Suppressor macrophage treated with lipopolysaccharide for 4 hours (primary cell): ENCODE measurements at places on chromosomes 13 and 19.

DNA sequence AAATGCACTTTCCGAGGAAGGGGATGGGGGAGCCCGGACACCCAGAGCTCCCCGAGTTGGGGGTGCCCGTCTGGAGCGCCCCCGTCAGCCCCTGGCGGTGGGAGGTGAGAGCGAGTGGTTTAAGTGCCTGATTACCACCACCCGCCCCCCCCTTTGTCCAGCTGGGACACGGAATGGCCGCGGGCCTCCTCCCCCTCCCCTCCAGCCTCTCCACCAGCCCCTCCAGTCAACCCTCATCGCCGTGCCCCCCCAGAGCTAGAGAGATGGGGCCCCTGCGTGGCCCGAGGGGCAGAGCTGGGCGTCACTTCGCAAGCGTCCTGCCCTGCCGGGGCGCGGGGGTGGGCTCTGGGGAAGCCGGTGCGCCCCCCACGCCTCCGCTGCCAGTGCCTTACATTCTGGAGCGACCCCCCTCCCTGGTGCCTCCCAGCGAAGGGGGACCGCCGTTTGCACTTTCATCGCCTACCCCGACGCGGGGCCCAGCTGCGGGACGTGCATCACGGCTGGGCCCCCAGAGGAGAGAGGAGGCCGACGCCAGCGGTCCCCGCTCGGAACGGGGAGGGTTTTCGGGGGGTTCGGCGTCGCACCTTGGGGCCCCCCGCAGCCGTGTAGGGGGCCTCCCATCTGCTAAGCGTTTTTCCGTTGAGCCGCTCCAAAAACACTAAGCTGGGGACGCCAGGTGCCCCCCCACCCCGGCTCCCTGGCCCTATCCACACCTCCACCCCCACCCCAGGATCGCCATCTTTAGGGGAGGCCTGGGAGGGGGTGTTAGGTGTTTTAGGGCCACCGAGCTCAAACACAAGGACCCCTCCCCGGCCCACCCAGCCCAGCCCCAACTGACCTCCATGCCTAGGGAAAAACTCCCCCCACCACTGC is 16.4 kb downstream of the SMIM24 start:
- no peak for DNase-seq

- no peak for DNase-seq
Observed at GRCh38 chr19:44957526-44957925, 2.3 kb downstream of the CLPTM1 start.

DNA sequence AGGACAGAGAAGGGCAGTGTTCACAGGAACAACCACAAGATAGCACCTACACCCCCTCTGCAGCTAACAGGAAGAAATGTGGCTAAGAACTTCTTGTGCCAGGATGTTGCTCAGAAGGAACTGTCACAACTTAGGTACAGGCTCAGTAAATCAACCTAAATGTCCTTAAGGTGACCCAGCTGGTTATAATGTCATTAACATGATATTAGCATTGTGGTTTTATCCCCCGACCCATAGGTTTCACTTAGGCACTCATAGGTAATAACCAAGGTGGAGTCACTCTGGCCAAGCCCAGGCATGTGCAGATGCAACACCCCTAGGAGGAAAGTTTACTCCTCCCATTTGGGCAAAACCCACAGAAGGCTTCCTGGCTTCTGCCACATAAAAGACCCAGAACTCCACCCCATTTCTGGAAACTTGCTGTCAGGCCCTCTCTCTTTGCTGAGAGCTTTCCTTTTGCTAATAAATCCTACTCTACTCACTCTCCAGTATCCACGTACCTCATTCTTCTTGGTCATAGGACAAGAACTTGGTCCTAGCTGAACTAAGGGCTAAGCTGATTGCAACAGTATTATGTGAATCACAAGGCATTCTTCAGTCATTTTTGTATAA is 951.3 kb downstream of the SLITRK5 start:
- DNase-seq = no peak

- peak; percentile 51 for DNase-seq
Observed at GRCh38 chr13:77033717-77034302, 6.9 kb upstream of the FBXL3 start.

- DNase-seq = no peak
Observed at GRCh38 chr13:39129213-39129612, 91.0 kb downstream of the NHLRC3 start.

- DNase-seq = peak; percentile 98
Observed at GRCh38 chr13:96053003-96053703, at the start of gene UGGT2. TSS of gene UGGT2 (minus strand) at chr13:96053401. CDS start at chr13:96053312, 89 bp downstream.

DNA sequence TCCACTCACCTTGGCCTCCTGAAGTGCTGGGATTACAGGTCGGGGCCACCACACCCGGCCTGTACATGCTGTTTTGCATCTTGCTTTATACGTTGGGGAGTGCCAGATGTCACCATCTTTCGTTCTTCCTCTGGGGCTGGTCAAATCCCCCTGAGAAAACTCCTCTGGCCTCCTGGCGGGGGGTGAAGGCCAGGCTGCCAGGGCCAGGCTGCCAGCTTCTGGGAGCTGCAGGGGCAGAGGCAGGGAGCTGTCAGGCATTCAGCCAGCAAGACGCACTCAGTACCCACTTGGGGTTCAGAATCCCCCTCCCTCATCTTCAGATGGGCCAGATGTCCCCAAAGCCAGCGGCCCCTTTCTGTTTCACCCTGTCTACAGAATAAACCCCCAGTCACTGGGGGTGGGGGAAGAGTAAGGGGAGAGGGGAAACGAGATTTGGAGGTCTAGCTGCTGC is 16.1 kb downstream of the ZSWIM9 start:
- no peak for DNase-seq

DNA sequence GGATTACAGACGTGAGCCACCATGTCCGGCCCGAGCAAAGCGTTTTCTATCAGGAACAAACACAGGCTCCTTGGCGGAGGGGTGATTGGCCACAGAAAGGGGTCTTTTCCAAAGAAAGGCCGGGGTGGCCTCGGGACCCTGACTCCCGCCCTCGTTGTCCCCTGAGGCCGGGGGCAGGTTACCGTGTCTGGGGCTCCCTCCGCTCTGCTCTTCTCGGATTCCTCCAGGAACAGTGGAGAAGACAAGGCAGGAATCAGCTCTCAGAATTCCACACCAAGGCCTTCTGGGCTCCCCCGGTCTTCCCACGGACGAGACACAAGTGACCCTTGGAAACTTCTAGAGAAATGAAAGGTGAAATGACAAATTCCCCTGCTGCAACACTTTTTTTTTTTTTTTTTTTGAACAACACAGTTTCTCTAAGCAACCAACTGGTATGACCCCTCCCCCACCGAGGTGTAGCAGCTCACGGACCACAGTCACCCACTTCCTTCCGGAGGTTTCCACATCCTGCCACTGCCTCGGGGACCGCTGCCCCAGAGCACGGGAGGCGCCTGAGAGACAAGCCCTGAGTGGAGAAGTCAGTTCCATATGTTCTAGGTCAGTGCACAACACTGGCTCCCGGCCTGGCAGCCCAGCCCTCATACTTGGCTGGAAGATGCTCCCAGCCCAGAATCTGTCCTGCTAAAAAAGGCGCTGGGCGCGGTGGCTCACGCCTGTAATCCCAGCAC is 11.0 kb downstream of the MOB3A start:
- peak; percentile 84 for DNase-seq

- DNase-seq = no peak
Observed at GRCh38 chr13:32456591-32456990, 28.7 kb upstream of the N4BP2L1 start.

DNA sequence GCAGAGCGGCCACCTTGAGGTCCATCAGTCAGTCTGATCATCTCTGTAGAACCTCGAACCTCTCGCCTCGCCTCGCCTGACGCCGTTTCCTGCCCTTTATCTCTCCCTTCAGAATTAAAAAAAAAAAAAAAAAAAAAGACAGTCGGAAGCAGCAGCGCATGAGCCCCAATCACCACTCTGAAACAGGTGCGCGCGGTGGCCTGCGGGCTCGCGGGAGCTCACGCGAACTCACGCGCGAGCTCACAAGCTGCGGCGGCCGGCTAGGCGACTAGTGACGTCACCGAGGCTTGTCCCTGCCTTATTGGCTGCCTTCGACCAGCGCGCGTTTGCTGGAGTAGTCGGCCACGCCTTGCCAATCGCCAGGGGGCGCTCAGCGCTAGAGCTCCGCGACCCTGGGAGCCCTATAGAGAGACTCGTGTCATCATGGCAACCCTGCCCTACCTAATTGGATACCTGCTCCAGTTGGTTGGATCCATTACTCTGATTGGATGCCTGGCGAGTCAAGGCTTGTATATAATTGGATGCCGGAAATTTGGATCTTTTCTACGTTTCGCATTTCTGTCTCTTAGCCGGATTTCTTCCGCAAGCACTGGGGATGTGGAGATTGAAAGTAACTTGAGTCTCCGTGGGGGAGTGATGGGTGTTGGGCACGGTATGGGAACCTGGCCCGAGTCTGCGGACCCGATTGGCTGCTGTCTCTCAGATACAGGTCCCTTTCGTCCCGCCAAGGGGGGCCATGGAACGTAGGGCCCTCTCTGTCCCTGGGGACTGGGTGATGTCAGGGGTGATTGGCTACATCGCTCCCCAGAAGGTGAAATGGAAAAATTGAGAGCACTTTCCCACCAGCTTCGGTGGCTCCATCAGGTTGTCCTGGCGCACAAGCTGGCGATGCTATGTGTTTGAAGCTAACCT is 31.6 kb downstream of the SYT3 start:
- DNase-seq = peak; percentile 75

DNA sequence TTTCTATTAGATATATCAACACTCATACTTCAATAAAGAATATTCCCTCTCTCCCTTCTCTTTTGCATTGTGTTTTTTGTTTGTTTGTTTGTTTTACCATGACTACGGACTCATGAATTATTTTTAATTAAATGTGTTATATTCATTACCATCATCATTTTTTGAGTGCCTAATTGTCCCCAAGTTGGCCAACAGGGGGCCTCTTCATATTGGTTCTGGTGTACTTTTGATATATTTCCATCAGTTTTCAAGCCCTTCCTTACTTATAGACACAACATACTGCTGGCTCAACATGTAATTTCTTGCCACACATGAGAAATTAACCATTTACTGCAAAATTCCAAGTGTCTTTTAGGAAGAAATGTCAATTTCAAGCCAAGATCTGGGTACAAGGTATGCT is 54.5 kb upstream of the GPC6 start:
- no peak for DNase-seq

GRCh38 chr19:18496167-18496979 is 25.5 kb downstream of the ELL start:
- peak; percentile 94 for DNase-seq

- DNase-seq = no peak
Observed at GRCh38 chr19:36963280-36963679, 47.1 kb downstream of the ZNF568 start.

DNA sequence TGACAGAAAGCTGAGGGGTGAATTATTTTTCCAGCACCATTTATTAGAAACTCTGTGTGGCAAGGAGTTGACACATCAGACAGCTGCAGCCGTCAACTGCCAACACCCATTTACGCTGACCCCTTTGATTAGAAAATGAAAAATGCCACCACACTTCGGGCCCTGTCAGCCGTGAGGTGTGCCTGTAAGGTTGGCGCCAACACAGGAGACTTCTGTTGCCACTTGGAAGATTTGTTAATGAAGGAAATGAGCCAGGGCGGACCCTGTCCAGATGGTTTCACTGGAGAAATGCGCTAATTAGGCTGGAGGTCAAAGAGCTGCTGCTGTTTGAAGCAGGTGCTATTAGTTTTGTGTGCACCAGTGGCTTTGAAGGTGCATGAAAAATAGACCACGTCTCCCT is 297.5 kb downstream of the MTUS2 start:
- DNase-seq = no peak

- DNase-seq = no peak
Observed at GRCh38 chr13:30020726-30021312, 170.4 kb upstream of the UBL3 start.

DNA sequence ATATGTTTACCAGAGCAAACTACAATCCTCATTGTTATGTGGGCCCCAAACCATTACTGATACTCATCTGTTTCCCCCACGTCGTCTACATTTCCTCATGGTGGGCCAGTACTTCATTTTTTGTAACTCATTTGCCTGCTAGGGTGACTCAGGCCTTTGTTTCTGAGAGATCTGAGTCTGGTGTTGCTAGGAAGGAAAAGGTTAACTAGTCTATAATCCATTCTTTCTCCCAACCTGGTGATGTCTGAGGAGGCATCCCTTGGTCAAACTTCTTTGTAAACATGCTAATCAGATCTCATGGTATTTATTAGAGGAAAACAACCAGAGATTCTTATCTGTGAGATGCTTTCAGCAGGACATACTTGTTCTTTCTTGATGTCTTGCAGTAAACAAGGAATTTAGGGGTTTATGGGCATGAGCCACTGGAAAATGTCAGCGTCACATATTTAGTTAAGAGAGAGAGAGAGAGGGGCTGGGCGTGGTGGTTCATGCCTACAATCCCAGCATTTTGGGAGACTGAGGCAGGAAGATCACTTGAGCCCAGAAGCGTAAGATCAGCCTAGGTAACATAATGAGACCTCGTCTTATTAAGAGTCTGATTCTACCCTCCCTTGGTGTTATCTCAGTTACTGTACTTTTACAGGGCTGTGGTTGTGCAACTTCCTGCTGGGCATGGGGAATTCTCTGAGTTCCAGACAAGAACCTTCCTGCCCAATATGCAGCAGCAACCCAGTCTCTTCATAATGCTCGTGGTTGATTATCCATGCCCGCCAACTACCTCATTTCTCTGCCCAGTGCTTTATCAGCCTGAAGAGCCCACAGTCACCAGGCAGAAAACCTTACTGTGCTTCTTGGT is 9.7 kb upstream of the DPRX start:
- peak; percentile 4 for DNase-seq

DNA sequence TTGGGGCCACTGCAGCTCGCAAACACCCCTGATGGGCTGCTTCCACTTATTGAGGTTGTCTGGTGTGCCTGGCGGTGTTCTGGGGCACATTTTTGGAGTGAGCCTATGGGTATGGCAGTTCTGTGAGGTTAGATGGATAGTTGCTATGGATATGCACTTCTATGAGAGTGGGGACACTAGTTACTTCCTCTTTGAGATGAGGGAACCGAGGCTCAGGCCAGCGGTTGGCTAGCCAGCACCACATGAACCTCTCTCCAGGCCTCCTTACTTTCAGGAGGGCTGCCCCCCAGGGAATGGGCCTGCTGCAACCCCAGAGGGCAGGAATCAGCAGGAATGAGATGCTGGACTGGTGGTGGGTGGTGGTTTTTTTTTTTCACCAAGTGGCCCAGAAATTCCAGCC is 13.5 kb upstream of the PRR19 start:
- DNase-seq = no peak

DNA sequence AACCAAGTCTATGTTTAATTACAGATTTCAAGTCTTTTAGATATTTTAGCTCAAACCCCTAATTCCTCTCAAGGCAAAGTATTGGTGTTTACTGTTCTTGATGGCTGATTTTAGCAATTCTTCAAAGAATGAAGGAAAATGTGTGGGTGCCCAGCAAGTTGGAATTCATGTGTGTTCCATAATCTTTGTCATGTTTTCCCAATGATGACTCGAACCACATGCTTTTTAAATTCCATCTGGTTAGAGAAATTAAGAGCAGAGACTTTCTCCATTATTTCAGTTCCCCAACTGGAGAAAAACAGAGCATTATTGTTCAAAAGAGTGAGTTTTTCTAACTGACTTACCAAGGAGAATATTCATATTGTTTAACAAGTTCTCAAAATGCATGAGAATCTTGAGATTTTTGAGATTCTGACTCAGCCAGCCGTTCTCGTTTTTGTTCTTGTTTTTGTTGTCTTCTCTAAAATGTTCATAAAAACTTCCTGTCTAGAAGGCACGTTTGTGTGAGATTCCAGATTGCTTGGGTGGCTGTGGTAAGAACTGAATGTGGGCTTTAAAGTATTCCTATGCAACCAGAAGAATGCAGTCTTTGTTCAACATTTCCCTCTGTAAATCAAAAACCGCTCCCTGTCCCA is 404.7 kb downstream of the IRS2 start:
- peak; percentile 27 for DNase-seq
